Activated CD4-positive, alpha-beta T cell treated with anti-CD3 and anti-CD28 coated beads, Interleukin-2, amount 10 ng/mL, durations not matched to agents 24 days and 14 days (primary cell): ENCODE measurements at places on chromosomes 4 and X.

GRCh38 chrX:100341142-100341510 lies 68.9 kb downstream of the PCDH19 start:
- no peak for DNase-seq

DNA sequence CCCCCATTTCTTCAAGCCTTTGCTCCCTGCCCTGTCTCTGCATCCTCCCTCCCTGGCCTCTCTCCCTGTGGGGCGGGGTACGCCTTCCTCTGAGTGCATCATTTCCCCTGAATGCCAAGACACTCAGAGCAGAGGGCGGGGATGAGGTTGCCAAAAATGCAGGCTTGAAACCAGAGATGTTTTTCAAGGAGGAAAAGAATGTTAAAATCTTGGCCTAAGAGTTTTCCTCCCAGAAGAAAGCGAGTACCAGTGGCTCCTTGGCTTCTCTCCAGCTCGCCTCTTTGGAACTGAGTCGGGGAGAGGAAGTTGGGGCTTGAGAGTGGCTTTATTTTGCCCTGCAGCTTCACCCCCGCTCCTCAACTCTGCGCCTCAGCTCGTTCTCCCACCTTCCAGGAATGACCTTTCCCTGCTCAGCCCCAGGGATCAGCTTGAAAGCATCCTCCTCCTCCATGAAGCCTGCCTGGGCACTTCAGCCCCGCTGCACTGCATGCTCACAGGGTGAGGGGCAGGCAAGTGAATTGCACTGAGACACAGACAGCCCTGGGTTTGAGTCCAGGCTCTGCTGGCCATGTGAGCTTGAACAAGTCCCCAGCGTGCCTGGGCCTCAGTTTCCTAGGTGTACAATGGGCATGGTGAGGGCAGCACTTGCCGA lies 57.5 kb upstream of the SORCS2 start:
- DNase-seq: no peak

- no peak for DNase-seq
These were observed 99.8 kb upstream of the GATB start for GRCh38 chr4:151860561-151861093.

GRCh38 chr4:138104284-138104680 lies 137.9 kb downstream of the SLC7A11 start:
- DNase-seq: no peak

- no peak for DNase-seq
These were observed 28.4 kb downstream of the CXCL1 start for GRCh38 chr4:73897380-73898136.

DNA sequence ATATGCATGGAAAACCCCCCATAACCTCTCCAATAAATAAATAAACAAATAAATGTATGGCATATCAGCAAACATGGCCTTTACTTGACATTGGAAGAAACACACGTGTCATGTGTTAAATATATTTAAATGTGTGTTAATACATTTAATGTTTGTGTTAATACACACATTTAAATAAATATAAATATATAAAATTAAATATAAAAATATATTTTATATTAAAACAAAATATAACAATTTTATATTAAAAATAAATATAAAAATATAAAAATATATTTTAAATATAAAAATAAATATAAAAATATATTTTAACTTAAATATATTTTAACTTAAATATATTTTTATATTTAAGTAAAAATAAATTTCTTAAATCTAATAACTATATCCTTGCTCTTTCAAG lies 187.6 kb upstream of the CXXC4 start:
- no peak for DNase-seq

DNA sequence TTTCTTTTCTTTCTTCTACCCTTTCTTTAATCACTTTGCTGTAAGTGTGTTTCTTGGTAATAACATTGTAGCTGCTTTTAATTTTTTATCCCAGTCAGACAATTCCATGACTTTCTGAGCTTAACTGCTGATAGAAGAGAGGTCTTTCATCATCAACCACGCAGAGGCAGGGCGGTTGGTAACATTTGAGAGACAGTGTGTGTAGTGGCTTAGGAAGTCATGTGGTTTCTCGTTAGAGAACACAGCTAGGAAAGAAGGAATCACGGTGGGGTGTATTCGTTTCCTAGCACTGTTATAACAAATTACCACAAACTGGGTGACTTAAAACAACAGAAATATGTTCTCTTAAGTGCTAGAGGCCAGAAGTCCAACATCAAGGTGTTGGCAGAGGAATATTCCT lies 11.5 kb downstream of the PRPS2 start:
- peak; percentile 67 for DNase-seq
